ENCODE measurements at places on chromosomes 11 and 22. TPM values are rescaled to one million over a fixed set of nuclear protein-coding genes. Genes with fewer than 3 reads are reported as not detected.

- no peak for DNase-seq
Observed at GRCh38 chr11:720642-721246, 14.7 kb downstream of the EPS8L2 start.

- DNase-seq = no peak
Observed at GRCh38 chr22:23242473-23243001, 62.2 kb downstream of the BCR start.

MYRF gene
- total RNA-seq = 128 TPM

DNA sequence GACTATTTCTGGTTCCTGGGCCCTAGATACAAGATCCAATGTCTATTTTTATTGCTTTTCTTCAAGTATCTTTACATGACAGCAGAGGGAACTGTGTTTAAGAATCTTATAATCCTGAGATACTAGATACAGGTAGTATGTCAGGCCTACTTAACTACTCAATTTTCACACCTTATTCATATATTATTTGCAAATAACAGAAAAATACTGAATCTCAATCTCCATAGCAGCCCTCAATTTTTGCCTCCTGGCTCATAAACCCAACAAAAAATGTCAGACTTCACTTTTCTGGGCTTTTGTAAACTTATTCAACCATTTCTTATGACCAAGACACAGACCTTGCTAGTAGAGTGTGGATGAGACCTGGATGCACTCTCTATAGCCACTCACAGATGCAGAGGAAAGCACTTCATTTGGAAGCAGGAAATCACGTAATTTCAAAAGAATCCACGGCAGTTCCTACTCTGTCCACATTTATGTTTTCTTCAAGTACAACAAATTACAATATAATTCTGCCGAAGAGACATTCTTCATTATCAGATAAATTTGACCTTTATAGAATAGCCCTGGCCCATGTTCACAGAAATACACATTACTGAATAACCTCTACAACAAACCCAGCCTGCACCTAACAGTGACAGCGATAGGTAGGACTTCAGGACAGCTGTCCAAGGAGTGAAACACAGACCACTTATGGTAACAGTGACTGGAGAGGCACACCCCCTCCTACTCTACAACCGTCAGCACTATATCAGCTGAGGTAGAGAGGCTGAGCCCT is 62.0 kb upstream of the YPEL1 start:
- DNase-seq = no peak

VSIG10L2 gene
- total RNA-seq = not detected

- DNase-seq = no peak
Observed at GRCh38 chr11:68504432-68505066, 44.0 kb downstream of the PPP6R3 start.

- DNase-seq = no peak
Observed at GRCh38 chr11:130379276-130379675, 49.1 kb downstream of the ADAMTS8 start.

CLDN5 gene
- total RNA-seq = not detected

GRCh38 chr11:16945671-16946469 is 68.3 kb downstream of the PLEKHA7 start:
- DNase-seq = peak; percentile 30

- DNase-seq = no peak
Observed at GRCh38 chr11:102309621-102310541, 7.4 kb upstream of the BIRC3 start.

DNA sequence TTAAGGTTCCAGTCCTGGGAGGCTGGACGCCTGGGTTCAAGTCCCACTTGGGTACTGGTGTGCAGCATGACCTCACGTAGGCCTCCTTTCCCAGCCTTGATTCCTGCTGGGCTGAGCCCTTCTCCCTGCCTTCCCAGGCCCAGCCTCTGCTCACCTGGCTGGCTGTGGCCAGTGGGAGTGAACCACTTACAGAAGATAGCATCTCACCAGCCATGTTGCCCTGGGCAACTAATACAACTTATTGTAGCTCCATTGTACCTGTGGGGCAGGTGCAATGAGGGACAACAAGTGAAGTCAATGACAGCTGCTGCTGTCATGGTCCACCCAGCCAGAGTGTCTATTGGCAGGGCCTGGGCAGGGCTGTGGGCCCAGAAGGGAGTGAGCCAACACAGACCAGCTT is 48.4 kb upstream of the MPEG1 start:
- DNase-seq = no peak

DNA sequence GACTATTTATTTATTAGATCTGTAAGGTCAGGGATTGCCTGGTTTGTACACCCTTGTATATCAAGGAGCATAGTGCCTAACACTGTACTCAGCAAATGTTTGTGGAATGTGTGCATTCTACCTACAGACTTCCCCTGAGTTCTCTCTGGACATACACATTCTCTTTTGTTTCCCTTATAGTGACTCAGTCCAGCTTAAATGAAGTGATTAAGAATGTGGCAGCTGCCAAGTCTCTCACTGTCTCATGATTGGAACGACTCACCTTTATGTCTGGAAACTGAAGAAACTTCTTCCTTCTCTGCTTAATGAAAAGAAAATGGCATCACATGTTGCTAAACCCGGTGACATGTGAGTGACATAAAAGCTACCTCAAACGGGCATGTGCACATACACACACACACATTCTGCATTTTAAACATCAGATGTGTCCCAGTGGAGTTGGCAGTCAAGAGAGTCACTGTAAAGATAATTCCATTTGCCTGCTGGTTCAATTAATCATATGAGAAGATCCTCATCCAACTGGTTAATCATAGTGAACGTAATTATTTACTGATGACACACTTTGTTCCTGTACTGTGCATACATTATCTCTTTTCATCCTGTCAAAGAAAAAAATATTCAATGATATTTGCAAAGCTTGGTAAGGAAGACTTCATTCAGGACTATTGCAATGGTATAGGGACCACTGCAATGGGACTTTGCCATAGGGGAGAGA is 42.8 kb downstream of the GLYAT start:
- no peak for DNase-seq

GRCh38 chr22:19061471-19062138 is 60.6 kb downstream of the DGCR2 start:
- no peak for DNase-seq

GRCh38 chr11:45108070-45109064 is 38.1 kb upstream of the PRDM11 start:
- DNase-seq = no peak

SHISAL1 gene
- 0.46 TPM for total RNA-seq

GRCh38 chr11:110032259-110032658 is 60.9 kb upstream of the ZC3H12C start:
- DNase-seq = no peak

GRCh38 chr11:85889676-85890579 is 34.7 kb downstream of the CCDC83 start:
- DNase-seq = no peak

DNA sequence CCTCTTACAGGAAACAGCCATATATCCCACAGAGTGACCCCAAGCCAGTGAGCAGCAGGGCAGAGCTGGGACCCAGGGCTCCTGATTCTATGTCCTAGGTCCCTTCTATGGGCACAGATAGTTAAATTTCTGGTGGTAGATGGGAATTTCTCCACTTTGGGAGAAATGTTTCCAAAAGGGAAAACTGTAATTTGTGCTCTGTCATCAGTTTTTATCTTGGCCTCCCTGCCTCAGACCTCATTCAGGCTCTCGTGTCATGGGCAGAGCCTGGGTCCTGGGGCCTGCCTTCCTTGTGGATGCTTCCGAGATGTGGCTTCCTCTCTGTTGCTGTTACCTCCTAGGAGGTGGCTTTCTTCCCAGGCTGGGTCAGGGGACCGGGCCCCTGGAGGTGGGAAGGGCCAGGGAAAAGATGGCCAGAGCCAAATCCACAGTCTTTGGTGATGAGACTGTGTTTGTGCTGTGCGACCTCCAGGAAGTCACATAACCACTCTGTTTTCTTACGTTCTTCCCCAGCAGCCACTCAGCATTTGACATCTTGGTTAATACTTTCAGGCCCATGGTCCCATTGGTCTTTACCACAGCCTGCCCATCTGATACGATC is 8.6 kb downstream of the LRRC32 start:
- DNase-seq = no peak

MPZL3 gene
- 7.4 TPM for total RNA-seq

- no peak for DNase-seq
Observed at GRCh38 chr11:111193924-111194490, 51.5 kb upstream of the POU2AF2 start.

FIBIN gene
- 0.31 TPM for total RNA-seq

FXYD6 gene
- total RNA-seq = 28.5 TPM

SAA4 gene
- not detected for total RNA-seq

- no peak for DNase-seq
Observed at GRCh38 chr22:37105990-37106389, 3.5 kb downstream of the TMPRSS6 start.

DNA sequence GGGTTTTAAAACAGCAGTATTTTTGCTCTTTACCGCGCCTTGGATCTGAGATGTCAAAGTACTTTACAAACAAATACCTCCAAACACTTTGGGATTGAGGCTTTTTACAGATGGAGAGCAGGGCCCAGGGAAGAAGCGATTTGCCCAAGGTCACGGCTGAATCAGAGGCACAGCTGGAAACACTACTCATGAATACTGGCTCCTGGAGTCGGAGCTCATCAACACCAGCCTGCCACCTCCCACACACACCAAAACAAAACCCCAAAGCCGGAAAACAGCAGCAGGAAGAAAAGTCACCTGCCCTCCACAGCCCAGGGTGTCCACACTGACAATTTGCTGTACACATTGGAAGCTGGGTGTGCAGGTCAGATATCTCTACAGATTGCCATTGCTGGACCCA is 339.4 kb downstream of the CADM1 start:
- no peak for DNase-seq

DNA sequence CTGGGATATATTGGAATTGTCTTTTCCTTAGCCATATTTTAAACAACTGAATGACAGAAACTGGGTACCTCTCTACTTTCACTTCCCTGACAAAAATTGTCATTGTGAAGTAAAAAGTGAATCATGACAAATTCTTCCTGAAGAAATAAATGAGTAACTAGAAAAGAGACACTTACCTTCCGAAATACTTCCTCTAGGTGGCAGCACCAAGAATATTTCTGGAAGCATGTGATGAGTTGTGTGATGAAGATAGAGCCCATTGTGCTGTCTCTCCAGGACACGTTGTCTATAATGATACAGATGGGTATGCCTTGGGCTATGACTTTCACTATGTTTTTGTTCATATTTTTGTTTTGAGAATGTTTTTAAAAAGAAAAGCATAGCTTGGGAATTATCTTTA is 21.5 kb downstream of the CASP4 start:
- DNase-seq = no peak

CNTN5 gene
- total RNA-seq = 0.50 TPM

- DNase-seq = no peak
Observed at GRCh38 chr22:46073683-46074504, 76.4 kb upstream of the PPARA start.

DNA sequence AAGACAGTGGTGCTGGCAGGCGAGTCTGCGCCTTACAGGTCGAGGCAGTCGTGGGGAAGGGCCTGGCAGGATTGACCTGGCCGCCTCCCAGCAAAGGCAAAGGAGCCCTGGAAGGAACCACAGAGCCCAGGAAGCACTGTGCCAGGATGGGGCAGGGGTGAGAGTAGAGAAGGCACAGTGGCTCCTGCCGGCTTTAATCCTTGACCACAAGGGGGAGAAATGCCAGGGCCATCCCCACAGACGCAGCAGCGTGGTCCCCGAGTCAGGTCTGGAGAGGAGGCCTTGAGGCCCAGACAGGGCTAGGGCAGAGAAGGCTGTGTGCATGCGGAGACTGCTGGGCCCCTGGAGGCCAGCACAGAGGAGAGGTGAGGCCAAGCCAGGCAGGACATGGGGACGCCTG is 9.9 kb upstream of the NDUFS8 start:
- DNase-seq = no peak

DNA sequence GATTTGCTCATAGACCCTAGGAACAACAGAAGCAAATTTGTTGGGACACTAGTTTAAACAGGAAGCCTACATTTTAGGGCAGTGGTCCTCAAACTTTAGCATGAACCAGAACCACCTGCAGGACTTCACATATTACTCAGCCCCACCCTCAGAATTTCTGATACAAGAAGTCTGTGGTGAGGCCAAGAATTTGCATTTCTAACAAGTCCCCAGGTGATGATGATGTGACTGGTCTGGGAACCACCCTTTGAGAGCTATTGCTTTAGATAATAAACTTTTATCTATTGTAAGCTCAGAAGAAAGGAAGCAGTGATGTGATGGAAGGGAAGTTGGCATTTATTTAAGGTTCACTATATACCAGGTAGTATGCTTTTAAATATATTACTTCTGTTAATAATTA is 194.0 kb downstream of the FAM181B start:
- no peak for DNase-seq

WNT7B gene
- total RNA-seq = 4.3 TPM

GDPD4 gene
- not detected for total RNA-seq

DNA sequence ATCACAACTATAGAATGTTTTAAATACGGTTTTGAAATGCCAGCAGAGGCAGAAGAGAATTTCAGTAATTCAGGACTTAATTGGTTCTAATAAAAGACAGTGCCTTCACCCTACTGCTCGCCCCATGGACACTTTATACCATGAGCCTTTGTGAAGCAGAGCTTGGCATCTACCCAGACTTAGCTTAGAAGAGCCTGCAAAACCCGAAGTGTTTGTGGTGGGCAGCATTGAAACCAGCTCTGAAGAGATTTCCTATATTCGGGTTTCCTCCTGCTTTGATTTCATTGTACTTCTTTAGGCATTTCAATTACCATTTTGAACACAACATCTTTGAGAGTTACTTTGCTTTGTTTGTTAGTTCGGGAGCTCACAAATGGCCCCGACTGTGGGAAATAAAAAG is 185.1 kb upstream of the MTNR1B start:
- no peak for DNase-seq

FDXACB1 gene
- total RNA-seq = 3.0 TPM

F2 gene
- total RNA-seq = 21.8 TPM

DNA sequence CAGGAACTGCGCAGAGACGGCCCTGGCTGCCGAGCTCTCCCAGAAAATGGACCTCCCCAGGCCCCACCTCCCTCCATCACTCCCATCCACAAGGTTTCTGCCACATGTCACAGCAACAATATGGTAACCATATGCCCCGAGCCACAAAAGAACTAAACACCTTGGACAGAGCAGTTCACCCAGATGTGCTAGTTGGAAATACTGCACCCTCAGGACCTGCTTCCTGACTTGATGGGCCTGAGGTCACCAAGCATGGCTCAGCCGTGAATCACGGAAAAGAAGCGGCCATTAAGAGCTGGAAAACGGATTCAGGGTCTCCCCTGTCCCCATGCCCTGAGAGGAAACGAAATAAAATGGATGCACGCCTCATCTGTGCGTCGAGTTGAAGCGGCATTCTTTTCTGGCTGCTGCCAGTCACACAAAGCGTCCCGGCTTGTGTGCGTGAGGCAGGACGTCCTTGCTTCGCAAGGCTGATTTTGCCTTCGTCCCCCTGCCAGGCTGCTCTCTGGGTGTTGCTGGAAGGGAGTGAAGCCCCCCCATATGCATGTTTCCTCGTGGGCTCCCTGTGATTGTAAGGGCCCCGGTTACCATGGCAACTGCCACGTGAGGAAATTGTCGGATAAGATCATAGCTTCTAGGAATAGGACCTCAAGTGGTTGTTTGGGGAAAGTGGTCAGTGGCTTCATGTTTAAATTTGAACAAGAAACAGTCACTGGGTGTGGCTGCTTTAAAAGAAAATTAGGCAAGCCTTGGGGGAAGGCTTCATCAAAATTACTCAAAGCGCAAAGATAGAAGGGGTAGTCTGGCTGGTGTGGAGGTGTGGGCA is 51.7 kb downstream of the FLI1 start:
- no peak for DNase-seq

Data from progenitor cell of endocrine pancreas (in vitro differentiated cells).